Adrenal gland (tissue), 19 donors: ENCODE measurements at places on chromosomes 12 and 14. TPM values are rescaled to one million over a fixed set of nuclear protein-coding genes. Genes with fewer than 3 reads are reported as not detected.
A peak's percentile ranks its signal among the peaks of the same experiment; 100 is the strongest.

The TAS2R8 gene
- total RNA-seq, result 0.18 TPM

The MARS1 gene
- total RNA-seq, result 182 TPM

The BICDL1 gene
- 3.7 TPM for total RNA-seq

- H3K4me1 ChIP-seq, result peaks cover 41% of the 10 kb centered on the region
- H3K4me3 ChIP-seq, result no peak overlapping the region
- H3K27me3 ChIP-seq, result no peaks in the 10 kb centered on the region
- no peaks in the 10 kb centered on the region for H3K36me3 ChIP-seq
Observed at GRCh38 chr12:108804271-108804953, 53.0 kb downstream of the SSH1 start.

DNA sequence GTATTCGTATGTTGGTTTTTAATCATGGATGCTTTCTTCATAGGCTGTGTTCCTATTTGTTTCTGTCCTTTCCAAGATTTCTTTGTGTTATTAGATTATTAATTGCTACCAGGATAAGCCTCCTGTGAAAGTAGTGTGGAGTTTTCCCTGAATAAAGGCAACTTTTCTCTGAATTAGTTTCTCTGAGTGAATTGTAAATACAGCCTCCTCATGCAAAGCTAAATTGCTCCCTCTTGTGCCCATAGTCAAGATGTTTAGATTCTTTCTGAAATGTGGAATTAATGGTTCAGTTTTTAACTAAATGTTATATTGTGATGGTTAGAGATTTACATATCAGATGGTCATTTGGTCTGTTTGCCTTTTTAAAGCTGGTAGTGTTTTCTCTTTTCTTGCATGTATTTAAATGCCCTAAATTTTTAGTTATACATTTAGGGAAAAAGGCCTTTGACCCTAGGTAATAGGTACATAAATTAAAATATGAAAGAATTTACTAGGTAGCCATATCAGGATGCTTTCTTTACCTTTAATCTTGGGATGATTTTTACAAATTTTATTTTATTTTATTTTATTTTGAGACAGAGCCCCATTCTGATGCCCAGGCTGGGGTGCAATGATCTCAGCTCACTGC lies 8.9 kb downstream of the APAF1 start:
- no peak for DNase-seq
- H3K27ac ChIP-seq, result no peak overlapping the region
- no peaks in the 10 kb centered on the region for H3K36me3 ChIP-seq
- no peaks in the 10 kb centered on the region for H3K27me3 ChIP-seq
- no peaks in the 10 kb centered on the region for H3K4me1 ChIP-seq
- no peak overlapping the region for H3K4me3 ChIP-seq

GRCh38 chr12:100154474-100155247 lies 12.0 kb upstream of the BLTP3B start:
- H3K27ac ChIP-seq, result no peak overlapping the region
- no peak overlapping the region for H3K4me3 ChIP-seq
- peak; percentile 75 for DNase-seq
- no peaks in the 10 kb centered on the region for H3K4me1 ChIP-seq
- H3K36me3 ChIP-seq, result no peaks in the 10 kb centered on the region

GRCh38 chr14:68145539-68145938 lies 326.0 kb downstream of the RAD51B start:
- H3K27me3 ChIP-seq, result no peaks in the 10 kb centered on the region
- H3K27ac ChIP-seq, result no peak overlapping the region
- peaks cover 49% of the 10 kb centered on the region for H3K4me1 ChIP-seq

DNA sequence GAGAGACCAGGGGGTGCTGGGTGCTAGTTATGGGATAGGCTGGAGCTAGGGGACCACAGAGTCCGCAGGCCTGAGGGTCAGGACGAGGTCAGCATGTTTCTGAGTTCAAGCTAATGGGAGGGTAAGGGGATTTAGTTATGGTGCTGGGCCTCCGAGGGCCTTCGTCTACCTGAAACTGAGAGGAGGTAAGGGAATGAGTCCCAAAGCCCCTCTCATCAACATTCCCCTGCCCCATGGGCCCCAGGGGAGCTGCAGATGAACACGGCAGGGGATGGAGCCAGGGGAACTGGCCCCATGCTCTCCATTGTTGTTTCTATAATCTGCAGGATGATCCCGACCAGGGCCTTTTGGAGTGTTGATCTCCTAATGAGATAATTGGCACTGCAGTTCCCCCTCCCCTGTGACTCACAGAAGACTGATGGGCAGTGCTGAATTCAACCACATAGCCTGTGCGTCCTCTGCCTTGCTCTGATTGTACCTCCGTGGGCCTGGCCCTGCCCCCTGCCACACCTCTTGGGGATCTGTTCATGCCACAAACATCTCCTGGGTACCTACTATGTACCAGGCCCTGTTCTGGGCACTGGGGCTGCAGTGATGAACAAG lies 21.4 kb downstream of the FAIM2 start:
- H3K27ac ChIP-seq, result no peak overlapping the region
- no peaks in the 10 kb centered on the region for H3K27me3 ChIP-seq
- H3K4me1 ChIP-seq, result no peaks in the 10 kb centered on the region
- DNase-seq, result no peak
- no peaks in the 10 kb centered on the region for H3K36me3 ChIP-seq

GRCh38 chr12:125185311-125185739 lies 120.1 kb downstream of the AACS start:
- H3K27me3 ChIP-seq, result peaks cover 40% of the 10 kb centered on the region
- no peak for DNase-seq
- no peaks in the 10 kb centered on the region for H3K36me3 ChIP-seq
- no peak overlapping the region for H3K27ac ChIP-seq
- no peak overlapping the region for H3K4me3 ChIP-seq

DNA sequence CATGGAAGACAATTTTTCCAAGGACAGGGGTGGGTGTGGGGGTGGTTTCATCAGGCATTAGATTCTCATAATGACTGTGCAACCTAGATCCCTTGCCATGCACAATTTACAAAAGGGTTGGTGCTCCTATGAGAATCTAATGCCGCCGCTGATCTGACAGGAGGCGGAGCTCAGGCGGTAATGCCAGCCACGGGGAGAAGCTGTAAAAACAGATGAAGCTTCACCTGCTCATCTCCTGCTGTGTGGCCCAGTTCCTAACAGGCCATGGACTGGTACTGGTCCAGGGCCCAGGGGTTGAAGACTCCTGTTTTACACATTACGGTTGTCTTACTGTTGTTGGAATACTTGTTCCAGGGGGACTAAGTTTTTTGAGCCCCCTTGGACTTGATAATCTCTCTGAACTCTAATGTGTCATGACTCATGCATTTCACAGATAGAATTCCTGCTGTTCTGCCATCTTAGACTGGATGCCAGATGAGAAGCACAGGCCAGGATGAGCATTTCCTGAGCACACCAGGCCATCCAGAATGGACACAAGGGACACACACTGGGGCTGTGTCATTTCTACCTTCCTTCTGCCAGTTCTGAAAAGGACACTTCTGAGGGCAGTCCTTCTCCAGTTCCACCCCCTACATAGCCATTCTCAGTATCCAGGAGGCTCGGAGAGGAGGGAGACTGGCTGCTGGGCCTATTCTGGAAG lies 5.8 kb downstream of the PLEKHD1 start:
- no peaks in the 10 kb centered on the region for H3K4me1 ChIP-seq
- no peak overlapping the region for H3K4me3 ChIP-seq

DNA sequence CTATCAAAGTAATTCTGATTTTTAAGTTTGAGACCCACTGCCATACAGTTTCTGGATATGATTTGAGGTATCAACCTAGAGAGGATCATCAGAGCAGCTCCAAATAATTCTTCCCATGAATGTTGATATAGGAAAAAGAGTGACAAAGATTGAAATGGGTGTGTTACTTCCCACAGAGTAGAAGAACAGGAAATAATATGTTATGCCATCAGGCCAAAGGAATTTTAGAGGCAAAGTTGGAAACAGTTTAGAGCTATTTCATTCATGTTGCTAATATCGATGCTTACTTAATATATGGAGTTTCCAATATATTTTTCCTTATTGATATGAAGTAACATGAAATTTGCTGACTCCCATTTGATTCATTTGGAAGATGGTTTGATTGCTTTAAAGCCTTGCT lies 8.9 kb upstream of the MSRB3 start:
- H3K36me3 ChIP-seq, result no peaks in the 10 kb centered on the region
- DNase-seq, result no peak
- no peaks in the 10 kb centered on the region for H3K4me1 ChIP-seq
- H3K27ac ChIP-seq, result no peak overlapping the region

GRCh38 chr14:63200767-63201166 lies 3.5 kb upstream of the RHOJ start:
- no peak overlapping the region for H3K27ac ChIP-seq
- DNase-seq, result no peak
- no peak overlapping the region for H3K4me3 ChIP-seq
- peaks cover 6% of the 10 kb centered on the region for H3K4me1 ChIP-seq
- H3K27me3 ChIP-seq, result no peaks in the 10 kb centered on the region

DNA sequence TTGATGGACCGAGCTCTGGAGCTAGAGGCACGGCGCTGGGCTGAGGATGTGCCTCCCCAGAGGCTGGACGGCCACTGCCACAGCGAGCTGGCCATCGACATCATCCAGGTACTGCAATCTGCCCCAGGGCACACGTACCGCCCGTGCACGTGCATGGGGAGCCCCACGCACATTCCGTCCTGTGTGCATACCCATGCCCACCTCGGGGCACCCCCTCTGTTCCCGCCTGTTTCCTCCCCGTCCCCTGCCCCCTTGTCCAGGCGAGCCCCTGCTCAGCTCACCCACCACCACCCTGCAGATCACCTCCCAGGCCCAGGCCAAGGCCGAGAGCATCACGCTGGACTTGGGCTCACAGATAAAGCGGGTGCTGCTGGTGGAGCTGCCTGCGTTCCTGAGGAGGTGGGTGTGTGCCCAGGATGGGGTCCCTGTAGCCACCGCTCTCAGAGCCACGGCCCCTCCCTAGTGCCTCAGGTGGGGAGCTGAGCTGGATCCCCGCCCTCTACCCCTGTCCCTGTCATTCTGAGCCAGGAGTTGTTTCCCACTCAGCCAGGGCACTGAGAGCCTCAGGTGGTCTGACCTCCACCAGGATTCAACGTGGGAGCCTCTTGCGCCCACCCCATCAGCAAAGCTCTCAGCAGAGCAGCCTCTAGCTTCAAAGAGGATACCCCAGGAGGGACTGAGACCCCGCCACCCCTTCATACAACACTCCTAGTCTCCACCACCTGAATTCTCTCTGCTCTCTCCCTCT lies 6.9 kb downstream of the TNFAIP2 start:
- no peaks in the 10 kb centered on the region for H3K36me3 ChIP-seq
- DNase-seq, result no peak
- no peak overlapping the region for H3K4me3 ChIP-seq
- no peak overlapping the region for H3K27ac ChIP-seq
- H3K27me3 ChIP-seq, result no peaks in the 10 kb centered on the region
- peaks cover 56% of the 10 kb centered on the region for H3K4me1 ChIP-seq
